ENCODE measurements at places on chromosomes 11 and 22. TPM values are rescaled to one million over a fixed set of nuclear protein-coding genes. Genes with fewer than 3 reads are reported as not detected.

DNA sequence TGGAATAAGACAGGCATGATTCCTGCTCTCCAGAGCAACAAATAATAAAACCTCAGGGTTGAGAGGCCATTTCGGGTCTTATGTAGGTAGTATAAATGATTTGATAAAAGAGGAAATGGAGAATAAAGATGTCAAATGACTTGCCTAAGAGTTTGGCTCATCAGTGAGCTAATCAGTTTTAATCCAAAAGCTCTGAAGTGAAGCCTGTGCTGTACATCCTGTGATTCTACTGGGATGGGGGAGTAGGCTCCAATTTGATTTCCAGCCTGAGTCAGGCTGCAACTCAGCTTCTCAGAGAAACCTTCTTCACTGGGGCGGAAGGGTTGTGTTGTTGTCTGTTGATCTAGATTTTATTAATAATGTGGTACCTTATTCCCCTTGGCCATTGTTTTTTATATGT, 192.2 kb upstream of the SORL1-AS1 start:
- peak; percentile 20 for DNase-seq

The BCO2 gene
- not detected for total RNA-seq

DNA sequence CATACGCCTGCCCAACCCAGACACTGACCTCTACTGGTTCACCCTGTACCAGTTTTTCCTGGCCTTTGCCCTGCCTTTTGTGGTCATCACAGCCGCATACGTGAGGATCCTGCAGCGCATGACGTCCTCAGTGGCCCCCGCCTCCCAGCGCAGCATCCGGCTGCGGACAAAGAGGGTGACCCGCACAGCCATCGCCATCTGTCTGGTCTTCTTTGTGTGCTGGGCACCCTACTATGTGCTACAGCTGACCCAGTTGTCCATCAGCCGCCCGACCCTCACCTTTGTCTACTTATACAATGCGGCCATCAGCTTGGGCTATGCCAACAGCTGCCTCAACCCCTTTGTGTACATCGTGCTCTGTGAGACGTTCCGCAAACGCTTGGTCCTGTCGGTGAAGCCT, 2.2 kb downstream of the MCHR1 start:
- no peak for DNase-seq

DNA sequence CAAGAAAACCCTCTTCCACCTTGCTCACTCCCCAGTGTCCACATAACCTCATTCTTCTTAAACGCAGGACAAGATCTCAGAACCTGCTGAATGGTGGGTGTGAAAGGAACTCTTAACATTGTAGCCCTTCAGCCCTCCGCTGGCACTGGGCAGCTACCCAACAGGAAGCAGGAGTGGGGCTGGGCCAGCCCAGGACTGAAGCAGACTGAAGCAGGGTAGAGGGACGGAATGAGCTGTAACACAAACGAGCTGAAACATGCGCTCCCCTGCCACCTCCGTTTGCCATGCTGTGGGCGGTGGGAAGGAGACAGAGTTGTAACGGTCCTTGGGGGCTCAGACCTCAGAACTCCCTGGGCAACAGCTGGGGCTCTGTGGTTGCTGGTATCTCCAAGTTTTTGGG, 23.6 kb downstream of the NPAT start:
- no peak for DNase-seq

The C1QTNF5 gene
- 27.9 TPM for total RNA-seq

The OR2AG2 gene
- total RNA-seq: 0.25 TPM
